ENCODE measurements at places on chromosomes 2 and 18.

DNA sequence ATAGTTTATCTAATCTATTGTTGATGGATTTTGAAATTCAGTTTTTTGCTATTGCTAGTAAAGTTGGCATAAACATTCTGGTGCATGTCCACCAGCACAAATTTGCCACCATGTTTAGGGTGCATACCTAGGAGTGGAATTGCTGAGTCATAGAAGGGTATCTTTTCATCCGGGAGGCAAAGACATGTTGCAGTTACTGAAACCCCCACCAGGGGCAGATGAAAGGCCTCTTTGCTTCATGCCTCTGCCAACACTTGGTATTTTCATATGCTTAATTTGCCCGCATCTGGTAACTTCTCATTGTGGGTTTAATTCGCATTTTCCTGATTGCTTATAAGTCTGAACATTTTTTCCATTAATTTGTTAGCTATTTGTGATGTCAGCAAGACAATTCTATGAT lies 8.2 kb downstream of the DCC start:
- DNase-seq = no peak

DNA sequence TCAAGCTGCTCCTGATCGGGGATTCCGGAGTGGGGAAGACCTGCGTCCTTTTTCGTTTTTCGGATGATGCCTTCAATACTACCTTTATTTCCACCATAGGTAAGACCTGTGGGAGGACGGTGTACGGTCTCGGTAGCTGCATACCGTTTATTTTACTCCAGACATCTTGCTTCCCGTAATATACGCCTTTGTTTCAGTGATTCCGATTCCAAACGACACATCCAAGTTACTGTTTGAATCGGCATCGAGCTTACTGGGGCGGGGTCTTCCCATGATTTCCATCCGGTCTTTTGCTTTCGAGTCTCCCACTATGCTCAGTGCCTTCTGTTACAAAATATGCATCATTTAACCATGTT lies 731 bp downstream of the RAB10 start:
- no peak for DNase-seq

- DNase-seq = no peak
Measured at GRCh38 chr2:238720232-238720672, 127.6 kb upstream of the TWIST2 start.

DNA sequence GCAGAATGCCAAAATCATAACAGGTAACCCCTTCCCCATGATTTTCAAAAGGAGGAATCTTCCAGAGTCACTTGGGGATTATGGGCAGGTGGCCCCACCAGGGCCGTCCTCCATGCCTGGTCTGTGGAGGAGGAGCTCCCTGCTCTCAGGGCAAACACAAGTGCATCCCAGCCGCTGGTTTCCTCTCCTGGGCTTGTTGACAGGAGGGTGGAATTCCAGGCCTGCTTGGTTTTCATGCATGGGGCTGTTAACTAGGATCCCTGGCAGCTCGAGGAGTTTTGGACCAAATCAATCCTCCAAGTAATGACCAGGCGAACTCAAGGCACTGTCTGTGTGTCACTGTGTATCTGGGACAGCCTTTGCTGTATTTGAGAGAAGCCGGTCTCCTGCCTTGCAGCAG lies 45.3 kb downstream of the FOSL2 start:
- DNase-seq = no peak

- DNase-seq = no peak
Measured at GRCh38 chr2:96549967-96550786, 13.6 kb downstream of the ARID5A start.

DNA sequence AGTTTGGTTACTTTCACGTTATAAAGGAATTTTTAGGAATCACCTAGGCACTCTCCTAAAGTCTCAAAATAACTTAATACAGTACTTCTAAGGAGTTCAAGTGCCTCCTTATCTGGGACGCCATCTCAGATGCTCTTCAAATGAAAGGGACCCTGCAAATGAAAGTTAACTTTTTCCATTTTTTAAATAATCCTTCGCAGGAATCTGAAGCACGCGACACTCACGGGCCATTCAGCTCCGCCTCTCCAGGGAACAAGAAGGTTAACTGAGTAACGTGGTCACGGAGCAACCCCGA lies 537 bp upstream of the ZC3H15 start:
- DNase-seq = no peak

GRCh38 chr2:204112084-204112770 lies 175.7 kb downstream of the ICOS start:
- DNase-seq = no peak

DNA sequence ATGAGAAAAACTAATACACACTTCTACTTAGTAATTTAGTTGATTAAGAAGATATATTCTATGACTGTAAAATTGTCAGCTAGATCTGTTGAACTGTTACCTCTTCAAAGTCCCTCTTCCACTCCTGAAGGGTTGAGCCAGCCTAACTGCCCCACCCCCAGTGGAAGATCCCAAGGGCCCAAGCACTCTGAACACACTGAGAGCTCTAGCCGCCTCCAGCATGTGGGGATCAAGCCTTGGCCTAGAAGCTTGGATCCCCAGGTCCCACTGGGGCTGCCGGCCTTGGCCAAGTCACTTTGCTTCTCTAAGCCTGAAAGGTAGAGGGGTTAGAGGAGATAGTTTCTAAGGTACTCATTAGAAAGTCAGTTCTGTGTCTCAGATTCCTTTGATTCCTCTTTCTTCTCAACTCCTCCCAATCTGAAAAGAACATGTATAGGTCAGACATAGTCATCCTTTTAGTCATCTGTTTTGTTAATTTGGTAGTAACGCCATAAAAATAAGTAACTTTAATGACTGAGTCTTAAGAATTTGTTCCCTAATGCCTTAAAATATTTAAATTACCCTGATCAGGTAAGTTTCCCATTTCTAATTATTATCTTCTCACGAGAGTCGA lies 5.6 kb downstream of the CPSF3 start:
- no peak for DNase-seq

- DNase-seq = no peak
Measured at GRCh38 chr18:59382383-59382782, 23.3 kb upstream of the LMAN1 start.

- DNase-seq = no peak
Measured at GRCh38 chr2:71857636-71858035, 290.0 kb downstream of the CYP26B1 start.

DNA sequence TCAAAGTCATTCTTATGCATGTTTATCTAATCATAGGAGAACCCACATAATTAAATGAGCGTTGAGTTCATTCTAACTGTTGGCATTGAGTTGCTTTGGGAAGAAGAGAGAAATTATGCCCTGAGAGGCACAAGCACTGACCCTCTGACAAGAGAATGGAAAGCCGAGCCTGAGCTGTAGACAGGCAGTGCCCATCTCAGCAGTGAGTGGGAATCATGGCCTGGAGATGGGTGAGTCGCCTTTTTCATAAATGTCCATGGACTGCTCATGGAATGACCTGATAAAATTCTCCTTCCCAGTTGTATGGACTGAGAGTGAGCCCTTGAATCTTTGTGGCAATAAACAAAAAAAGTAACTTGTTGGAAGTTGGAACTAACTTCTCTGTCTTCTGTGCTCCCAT lies 21.4 kb upstream of the MYO3B start:
- DNase-seq = no peak

GRCh38 chr2:28944535-28945248 lies 36.4 kb upstream of the TOGARAM2 start:
- no peak for DNase-seq

DNA sequence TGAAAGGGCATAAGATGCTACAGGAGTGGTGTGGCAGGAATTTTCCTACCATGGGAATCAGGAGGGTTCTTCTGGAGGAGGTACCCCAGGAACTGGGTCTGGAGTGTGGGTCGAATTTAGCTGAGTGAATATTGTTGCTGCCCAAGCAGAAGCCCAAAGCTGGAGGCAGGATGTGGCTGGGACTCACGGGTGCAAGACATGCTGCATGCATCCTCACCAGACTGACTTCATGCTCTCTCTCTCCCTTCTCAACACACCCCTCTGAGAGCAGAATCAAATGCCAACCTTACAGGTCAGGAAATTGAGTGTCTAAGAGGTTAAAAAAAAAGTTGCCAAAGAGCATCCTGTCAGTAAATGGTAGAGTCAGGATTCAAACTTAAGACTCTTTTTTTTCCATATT lies 78.8 kb upstream of the TTC39C start:
- no peak for DNase-seq

DNA sequence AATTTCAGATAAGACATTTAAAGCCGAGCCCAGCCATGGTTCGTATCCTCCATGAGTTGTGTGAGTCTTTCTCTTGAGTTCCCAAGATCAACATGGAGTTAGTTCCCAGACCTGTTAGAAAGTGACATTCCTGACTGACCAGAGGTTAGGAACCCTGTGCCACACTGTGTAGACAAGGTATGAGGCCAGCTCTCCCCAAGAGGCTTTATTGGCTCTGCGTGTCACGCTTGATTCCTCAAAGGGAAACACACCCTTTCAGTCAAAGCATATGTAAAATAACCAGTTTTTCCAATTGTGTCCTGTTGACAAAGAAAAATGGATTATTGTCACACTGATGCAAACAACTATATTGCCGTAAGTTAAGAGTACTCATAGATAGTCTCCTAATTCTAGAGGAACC lies 1.2 kb downstream of the SULT1C3 start:
- DNase-seq = no peak

GRCh38 chr2:124289615-124290014 lies 264.5 kb downstream of the CNTNAP5 start:
- DNase-seq = no peak

DNA sequence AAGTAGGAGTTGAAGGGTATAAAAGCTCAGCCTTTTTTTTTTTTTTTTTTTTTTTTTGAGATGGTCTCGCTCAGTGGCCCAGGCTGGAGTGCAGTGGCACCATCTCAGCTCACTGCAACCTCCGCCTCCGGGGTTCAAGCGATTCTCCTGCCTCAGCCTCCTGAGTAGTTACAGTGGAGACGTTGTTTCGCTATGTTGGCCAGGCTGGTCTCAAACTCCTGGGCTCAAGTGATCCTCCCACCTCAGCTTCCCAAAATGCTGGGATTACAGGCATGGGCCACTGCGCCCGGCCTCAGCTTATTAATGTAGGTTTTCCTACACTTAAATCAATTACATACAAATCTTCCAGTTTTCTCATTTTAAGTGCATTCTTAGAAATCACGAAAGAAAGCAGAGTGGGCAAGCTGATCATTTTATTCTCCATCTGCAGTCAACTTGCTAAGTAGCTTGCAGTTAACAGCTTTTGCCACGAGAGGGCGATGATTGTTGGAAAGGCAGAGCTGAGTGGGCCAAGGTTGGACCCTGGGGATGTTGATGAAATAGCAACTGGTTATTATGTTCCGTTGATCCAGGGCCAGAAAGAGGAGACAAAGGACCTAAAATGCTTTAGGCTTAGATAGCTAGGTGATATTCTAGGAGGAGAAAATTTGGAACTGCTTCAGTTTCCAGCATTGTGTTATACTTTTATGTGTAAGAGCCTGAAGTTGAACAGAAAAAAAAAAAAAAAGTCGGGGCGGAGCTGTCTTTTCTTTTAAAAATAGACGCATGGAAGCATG lies 234.4 kb upstream of the EPAS1 start:
- peak; percentile 46 for DNase-seq

DNA sequence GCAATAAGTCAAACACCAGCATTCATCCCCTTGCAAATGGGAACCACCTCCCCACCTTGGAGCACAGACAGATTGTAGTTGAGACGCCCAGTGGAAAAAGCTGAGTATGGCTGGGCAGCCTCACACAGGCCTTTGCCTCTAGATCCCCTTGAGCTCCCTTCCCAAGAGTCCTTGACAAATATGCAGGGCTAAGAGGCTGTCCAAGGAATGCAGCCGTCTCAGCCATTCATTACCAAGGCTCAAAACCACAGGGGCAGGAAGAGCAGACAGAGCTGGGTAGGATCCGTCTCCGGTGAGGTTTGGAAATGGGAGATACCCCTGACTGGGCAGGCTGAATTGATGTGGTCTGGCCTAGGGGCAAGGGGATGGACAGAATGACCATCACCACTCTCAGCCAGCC lies 557.1 kb downstream of the TNS1 start:
- DNase-seq = no peak

GRCh38 chr18:67621906-67622305 lies 105.4 kb upstream of the DSEL start:
- no peak for DNase-seq

DNA sequence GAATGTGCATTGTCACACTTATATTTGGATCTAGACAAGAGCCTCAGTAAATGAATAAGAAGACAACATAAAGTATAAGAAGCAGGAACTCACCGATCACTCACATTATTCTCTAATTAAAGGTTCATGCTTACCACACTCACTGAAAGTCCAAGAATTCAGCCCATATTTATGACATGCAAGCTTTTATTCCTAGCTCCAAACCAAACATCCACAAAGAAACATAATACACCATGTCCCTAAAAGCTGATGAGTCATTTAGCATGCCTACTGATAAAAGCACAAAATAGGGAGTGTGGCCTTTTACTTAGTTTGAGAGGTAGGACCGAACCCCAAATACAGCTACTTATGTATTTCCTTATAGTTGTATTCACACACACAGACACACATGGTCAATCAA lies 1094.6 kb upstream of the CDH2 start:
- DNase-seq = no peak

- DNase-seq = no peak
Measured at GRCh38 chr2:29848566-29849310, 72.6 kb downstream of the ALK start.

DNA sequence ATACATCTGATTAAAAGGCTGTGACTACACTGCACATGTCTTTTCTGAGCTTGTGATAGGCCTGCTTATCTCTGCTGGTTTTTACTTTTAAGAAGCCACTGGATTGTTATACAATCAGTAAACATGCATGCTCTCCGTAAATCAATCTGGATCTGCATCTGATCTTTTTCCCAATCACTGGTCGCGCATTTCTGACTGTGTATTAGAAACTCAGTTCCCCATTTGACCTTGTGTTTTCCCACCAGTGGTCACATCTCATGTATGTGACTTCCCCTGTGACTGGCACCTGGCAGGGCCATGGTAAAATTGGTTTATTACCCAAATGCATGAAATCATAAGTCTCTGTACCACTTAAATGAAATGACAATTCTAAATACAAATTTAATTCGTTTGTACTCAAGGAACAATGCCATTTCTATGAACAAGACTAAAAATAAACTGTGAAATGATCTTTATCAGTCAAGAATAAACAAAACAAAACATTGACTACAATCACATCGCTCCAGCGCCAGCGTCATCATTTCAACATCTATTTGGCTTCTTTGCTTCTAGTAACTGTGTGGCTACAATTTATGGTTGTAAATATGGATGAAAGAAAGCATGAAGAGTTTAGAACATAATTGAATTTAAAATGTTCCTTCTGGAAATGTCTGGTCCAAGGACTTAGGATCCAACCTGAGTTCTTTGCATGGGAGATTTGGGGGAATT lies 396.6 kb upstream of the TRIB2 start:
- no peak for DNase-seq
